ENCODE measurements at places on chromosomes 13 and 19. TPM values are rescaled to one million over a fixed set of nuclear protein-coding genes. Genes with fewer than 3 reads are reported as not detected.

GRCh38 chr13:41465241-41465847 is 8.0 kb downstream of the RGCC start:
- DNase-seq: peak; percentile 74

DNA sequence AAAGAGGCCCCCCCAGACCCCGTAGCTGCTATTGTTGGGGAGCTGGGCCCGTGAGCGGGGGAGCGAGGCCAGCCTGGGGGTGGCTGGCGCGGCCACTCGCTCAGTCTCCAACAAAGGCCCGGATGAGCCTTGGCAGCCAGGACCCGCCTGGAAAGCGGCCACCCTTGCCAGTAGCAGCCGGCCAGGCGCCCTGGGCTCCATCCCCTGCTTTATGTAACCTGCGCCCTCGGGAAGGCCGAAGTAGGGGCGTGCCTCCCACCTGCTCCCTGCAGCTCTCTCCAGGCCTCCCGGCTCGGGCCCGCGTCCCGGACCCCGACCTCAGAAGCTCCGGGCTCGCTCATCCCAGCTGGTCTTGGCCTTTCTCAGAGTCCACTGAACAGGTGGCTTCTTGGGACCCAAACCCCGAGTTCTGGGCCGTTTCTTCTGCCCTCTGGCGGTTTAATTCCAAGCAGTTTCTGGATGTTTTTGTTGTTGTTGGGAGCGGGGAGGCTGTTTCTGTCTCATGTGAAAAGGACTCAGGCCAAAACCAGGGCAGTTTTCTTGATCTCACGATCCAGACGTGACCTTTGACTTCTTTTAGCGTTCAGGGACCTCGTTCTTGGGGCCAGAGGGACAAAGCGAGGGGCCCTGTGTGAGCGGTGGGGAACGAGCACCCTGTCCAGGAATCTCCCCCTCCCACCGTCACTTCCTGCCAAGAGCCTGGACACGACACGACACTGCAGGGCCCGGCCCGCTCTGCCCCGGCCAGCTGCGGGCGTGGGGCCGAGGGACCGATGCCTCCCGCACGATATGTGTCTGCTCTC is 1.2 kb downstream of the CDC34 start:
- peak; percentile 68 for DNase-seq

DNA sequence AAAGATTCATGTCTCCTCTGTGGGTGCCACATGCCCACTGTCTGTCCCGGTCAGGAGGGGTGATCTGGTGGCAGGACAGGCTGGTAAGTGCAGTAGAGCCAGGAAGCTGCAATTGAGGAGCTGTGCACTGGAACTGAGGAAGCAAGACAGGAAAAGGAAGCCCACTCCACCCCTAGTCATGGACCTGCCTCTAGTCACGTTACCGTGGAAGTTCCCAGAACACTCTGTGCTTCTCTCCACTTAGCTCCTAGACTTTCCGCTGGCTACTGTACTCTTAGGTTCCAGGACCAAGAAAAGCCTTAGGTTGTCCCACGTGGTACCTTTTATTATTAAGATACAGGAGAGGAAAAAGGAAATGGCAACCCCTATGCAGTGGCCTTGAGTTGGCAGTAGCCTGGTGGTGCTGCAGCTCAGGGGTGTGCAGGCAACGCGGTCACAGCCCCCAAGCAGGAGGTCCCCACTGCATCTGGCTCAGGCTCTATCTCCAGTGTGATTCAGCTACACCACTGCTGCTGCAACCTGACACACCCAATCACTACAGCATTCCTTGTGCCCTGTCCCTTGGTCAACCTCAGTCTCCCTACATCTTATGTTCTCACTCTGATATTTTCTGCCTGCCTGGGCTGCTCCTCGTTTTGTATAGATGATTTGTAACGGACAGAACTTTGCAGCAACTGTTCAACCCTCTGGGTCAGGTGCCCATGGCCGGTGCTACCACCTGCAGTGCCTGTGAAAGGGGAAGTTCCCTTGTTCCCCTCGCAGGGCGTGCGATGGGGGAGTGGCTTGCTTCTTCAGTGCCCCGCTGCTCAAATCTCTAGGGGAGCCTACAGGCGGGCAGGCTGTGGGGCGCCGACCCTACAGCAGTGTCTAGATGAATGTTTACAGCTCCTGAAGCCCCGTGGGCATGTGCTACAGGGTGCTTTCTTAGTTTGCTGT is 24.4 kb upstream of the GPR12 start:
- peak; percentile 83 for DNase-seq

GJB6 gene
- total RNA-seq: not detected

Data from B cell (primary cell).